ENCODE measurements at places on chromosomes 7 and 10. TPM values are rescaled to one million over a fixed set of nuclear protein-coding genes. Genes with fewer than 3 reads are reported as not detected.

Gene SLC25A40
- 4.6 TPM for total RNA-seq

Gene CUBN
- total RNA-seq: 0.67 TPM

Gene CPED1
- 58.0 TPM for total RNA-seq

DNA sequence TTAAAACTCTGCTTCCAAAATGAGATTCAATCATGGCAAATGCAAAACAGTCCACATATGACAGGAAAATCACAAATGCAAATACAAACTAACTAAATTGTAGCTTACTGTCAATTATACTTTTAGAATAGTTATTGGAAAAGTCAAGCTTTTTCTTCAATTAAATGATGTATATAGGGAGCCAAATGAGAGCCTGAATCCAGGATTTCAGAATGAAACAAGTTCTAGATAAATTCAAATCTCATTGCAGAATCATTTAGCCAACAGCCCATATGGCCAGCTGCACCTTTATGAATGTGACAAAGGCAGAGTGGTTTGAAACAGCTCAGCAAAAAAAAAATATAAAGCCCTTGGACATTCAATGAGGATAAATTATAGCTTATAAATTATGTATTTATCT lies 82.2 kb upstream of the SCIN start:
- H3K4me1 ChIP-seq: no peaks in the 10 kb centered on the region
- DNase-seq: no peak
- H3K36me3 ChIP-seq: no peaks in the 10 kb centered on the region
- no peak overlapping the region for H3K27ac ChIP-seq

DNA sequence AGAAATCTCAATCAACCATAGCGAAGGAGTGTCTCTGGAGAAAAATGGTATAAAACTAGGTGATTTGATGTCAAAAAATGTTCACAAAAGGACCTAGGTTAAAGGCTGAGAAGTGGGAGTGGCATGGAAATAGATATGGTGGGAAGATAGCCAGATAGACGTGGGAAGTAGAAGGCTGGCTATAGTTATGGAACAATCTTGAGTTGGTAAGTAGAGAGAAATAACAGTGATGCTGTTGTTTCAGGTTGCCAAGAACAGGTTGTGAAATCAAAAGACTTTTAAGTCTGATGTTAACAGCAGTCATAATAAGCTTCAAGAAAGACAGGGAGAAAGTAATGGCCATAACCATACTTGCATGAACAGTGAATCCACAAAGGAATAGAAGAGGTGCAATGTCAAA lies 106.1 kb upstream of the RSU1 start:
- H3K36me3 ChIP-seq: no peaks in the 10 kb centered on the region
- no peak for DNase-seq
- no peaks in the 10 kb centered on the region for H3K4me1 ChIP-seq
- no peaks in the 10 kb centered on the region for H3K27me3 ChIP-seq

GRCh38 chr10:59524348-59524747 lies 162.0 kb upstream of the FAM13C start:
- H3K4me1 ChIP-seq: no peaks in the 10 kb centered on the region
- peaks cover 4% of the 10 kb centered on the region for H3K27me3 ChIP-seq
- no peaks in the 10 kb centered on the region for H3K36me3 ChIP-seq
- H3K27ac ChIP-seq: no peak overlapping the region
- no peak for DNase-seq
- H3K4me3 ChIP-seq: no peak overlapping the region

Gene COL1A2
- total RNA-seq: 86.2 TPM

GRCh38 chr10:119079599-119080520 lies 757 bp downstream of the EIF3A start:
- no peaks in the 10 kb centered on the region for H3K36me3 ChIP-seq
- peak overlapping the region; percentile 100 for H3K27ac ChIP-seq
- peak overlapping the region; percentile 90 for H3K4me3 ChIP-seq
- DNase-seq: peak; percentile 75

GRCh38 chr7:17075601-17076255 lies 193.9 kb upstream of the AGR3 start:
- H3K4me3 ChIP-seq: no peak overlapping the region
- no peaks in the 10 kb centered on the region for H3K27me3 ChIP-seq
- H3K36me3 ChIP-seq: no peaks in the 10 kb centered on the region
- no peaks in the 10 kb centered on the region for H3K4me1 ChIP-seq
- H3K27ac ChIP-seq: no peak overlapping the region
- no peak for DNase-seq

Gene SPDYE11
- not detected for total RNA-seq

DNA sequence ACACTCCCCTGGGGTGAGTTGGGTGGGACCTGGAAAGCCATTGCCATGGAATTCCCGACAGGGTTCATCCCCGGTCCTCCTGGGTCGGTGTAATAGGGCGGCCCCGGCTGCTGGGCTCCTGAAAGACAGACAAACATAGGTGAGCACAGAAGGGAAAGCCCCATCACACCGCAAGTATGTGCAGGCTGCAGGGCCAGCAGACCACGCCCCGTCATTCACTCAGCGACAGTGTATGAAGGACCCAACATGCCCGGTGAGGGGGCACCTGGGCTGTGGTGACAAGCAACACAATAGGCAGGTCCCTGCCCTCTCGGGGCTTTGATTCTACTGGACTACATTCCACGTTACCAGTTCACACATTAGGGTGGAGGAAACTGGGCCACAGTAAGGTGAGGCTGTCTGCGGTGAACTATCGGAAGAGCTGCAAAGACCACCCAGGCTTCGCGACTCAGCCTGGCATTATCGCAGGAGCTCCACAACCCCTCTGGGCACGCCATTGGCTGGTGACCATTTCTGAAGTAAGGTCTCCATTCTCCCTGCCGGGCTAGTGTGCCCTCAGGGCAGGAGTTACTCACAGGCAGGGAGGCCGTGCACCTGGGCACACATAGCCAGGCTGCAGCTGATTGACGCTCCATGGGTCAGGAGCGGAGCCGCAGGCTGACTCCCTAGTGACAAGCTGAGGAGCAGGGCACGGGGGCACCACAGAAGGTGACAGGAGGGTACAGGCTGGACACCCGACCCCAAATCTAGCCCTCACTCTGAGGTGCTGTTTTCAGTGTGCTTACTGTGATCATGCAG lies 99.2 kb downstream of the VOPP1 start:
- no peak for DNase-seq
- H3K27ac ChIP-seq: no peak overlapping the region
- H3K4me3 ChIP-seq: no peak overlapping the region
- H3K36me3 ChIP-seq: peaks cover 6% of the 10 kb centered on the region
- no peaks in the 10 kb centered on the region for H3K4me1 ChIP-seq

Gene NCAPG2
- total RNA-seq: 37.4 TPM

DNA sequence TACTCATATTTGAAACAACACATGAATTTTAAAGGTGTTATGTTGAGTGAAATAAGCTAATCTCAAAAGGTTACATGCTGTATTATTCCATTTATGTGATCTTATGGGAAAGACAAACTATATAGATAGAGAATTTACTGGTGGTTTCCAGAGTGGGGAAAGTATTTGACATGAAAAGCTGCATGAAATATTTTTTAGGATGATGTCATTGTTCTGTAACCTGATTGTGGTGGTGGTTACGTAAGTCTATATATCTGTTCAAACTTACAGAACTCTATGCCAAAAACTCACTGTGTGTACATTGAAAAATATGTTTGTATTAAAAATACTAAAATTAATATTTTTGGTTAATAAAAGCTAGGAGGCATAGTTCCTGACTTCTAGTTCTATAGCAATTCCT lies 453.0 kb downstream of the SORCS3 start:
- H3K27me3 ChIP-seq: no peaks in the 10 kb centered on the region
- H3K4me3 ChIP-seq: no peak overlapping the region
- H3K36me3 ChIP-seq: no peaks in the 10 kb centered on the region
- H3K4me1 ChIP-seq: no peaks in the 10 kb centered on the region
- no peak for DNase-seq

DNA sequence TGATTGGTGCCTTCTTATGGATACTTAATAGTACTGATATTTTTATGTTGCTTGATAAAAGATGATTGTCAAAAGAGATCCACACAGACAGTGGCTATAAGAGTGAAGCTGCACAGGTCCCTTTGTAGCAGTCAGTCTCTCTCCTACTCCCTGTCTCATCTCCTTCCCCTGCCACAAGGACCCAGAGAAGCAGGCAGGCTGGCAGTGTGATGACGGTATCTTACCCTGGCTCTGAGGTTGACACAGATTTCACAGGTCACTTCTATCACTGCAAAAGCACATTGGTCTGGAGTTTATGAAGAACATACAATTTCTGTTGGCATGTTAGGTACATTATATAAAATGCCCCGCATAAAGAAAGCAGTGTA lies 64.4 kb upstream of the AHR start:
- H3K4me1 ChIP-seq: no peaks in the 10 kb centered on the region
- H3K27ac ChIP-seq: no peak overlapping the region
- no peak for DNase-seq

Gene FAM131B
- 0.14 TPM for total RNA-seq

Gene LIPN
- 0.09 TPM for total RNA-seq

GRCh38 chr7:116776610-116777289 lies 85.6 kb upstream of the CAPZA2 start:
- no peaks in the 10 kb centered on the region for H3K27me3 ChIP-seq
- no peak for DNase-seq
- peak overlapping the region; percentile 84 for H3K27ac ChIP-seq
- peaks cover 5% of the 10 kb centered on the region for H3K36me3 ChIP-seq

DNA sequence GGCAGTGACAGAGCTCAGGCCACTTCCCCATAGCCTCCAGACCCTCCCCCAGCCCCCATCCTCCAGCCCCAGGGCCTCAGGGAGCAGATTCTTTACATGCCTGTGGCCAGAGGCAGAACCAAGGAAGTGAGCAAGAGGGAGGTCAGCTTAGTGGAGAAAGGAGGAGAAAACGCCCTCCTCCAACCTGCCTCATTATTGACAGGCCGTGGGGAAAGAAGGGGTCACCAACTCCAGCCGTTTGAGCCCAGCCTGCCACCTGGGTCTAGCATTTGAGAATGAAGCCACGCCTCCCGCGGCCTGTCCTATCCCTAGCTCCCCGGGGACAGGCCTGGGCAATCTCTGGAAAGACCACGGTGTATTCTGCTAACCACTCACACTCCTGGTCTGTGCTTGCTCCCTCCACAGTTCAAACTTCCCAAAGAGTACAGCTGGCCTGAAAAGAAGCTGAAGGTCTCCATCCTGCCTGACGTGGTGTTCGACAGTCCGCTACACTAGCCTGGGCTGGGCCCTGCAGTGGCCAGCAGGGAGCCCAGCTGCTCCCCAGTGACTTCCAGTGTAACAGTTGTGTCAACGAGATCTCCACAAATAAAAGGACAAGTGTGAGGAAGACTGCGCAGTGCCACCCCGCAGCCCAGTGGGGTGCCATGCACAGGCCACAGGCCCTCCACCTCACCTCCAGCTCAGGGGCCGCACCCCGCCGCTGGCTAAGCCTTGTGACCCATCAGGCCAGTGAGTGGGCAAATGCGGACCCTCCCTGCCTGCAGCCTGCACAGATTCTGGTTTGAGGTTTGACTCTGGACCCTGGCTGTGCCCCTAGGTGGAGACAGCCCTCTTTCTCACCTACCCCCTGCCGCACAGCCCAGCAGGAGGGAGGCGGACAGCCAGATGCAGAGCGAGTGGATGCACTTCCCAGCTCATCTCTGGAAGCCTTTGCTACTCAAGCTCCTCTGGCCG lies 14.3 kb upstream of the TRIM8 start:
- H3K36me3 ChIP-seq: peaks cover 9% of the 10 kb centered on the region
- peaks cover 16% of the 10 kb centered on the region for H3K4me1 ChIP-seq
- no peak overlapping the region for H3K4me3 ChIP-seq

GRCh38 chr10:79293841-79294581 lies 53.3 kb upstream of the PPIF start:
- peaks cover 16% of the 10 kb centered on the region for H3K36me3 ChIP-seq
- H3K4me3 ChIP-seq: no peak overlapping the region

DNA sequence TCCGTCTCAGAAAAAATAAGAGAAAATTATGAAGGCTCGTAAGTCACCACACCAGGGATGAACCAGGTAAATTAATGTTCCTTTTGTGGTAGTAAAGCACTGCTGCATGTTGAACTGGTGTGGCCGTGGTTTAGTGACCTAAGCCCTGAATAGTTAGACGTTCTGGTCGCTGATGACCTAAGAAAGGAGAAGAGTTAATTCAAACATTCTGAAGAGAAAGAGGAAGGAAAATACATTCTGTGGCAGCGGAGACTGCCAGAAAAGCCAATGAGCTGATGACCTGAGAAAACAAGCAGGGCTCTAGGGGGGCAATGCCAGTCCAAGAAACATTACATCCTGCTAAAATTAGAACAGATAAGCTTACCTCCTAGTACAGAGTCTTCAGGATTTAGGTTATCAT lies 17.5 kb downstream of the DNAJC9 start:
- no peaks in the 10 kb centered on the region for H3K27me3 ChIP-seq
- H3K4me3 ChIP-seq: no peak overlapping the region
- H3K27ac ChIP-seq: no peak overlapping the region
- no peak for DNase-seq
- H3K4me1 ChIP-seq: no peaks in the 10 kb centered on the region

Gene PPP1R3C
- total RNA-seq: 25.5 TPM

DNA sequence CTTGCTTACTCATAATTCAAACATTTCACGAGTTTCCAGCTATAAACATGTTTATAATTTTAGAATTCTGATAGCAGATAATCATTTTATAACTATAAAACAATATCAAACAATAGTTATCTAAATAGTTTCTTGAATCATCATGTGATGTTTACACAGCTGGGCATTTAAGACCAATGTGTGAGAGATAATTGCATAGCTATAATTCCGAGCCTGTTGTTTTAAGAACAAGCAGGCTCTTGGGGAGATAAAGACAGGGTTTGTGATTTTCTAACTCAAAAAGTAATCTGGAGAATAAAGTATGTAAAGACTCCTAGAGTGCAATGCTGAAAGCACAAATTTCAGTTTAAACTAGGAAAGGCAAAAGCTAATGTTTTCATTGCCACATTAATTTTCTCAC lies 331.2 kb downstream of the LRRTM3 start:
- no peaks in the 10 kb centered on the region for H3K36me3 ChIP-seq
- no peak overlapping the region for H3K4me3 ChIP-seq
- no peaks in the 10 kb centered on the region for H3K27me3 ChIP-seq
- no peak for DNase-seq

Gene NPSR1
- not detected for total RNA-seq

DNA sequence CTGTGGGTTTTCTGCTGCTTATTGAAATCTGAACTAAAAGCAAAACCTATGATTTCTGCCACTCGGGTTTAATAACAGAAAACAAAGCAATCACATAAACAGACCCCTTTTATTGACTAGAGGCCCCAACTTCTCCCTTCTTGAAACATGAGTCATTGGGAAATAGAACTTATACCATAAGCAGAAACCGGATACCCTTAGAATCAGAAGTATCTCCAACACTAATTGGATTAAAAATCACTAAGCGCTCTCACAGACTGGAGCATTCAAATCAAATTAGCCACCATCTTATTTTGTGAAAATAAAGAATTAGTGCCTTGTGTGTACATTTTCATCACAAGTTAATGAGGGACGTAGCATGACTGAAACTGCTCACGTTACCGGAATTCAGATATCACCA lies 206.9 kb downstream of the WDR11 start:
- DNase-seq: no peak
- no peak overlapping the region for H3K4me3 ChIP-seq
- no peaks in the 10 kb centered on the region for H3K36me3 ChIP-seq
- H3K27me3 ChIP-seq: no peaks in the 10 kb centered on the region
- H3K4me1 ChIP-seq: no peaks in the 10 kb centered on the region

GRCh38 chr7:149284343-149284742 lies 22.3 kb downstream of the ZNF783 start:
- H3K27me3 ChIP-seq: no peaks in the 10 kb centered on the region
- H3K36me3 ChIP-seq: no peaks in the 10 kb centered on the region
- no peak for DNase-seq

GRCh38 chr7:27647046-27647445 lies 15.6 kb downstream of the HIBADH start:
- H3K4me3 ChIP-seq: no peak overlapping the region
- no peaks in the 10 kb centered on the region for H3K27me3 ChIP-seq
- H3K27ac ChIP-seq: no peak overlapping the region

- H3K4me3 ChIP-seq: no peak overlapping the region
- no peak overlapping the region for H3K27ac ChIP-seq
- no peaks in the 10 kb centered on the region for H3K27me3 ChIP-seq
- no peak for DNase-seq
Measured at GRCh38 chr7:126079151-126079550, 1149.5 kb upstream of the POT1 start.

Data from liver (tissue), 10 donors.